ENCODE measurements at places on chromosomes 2 and 18.
A peak's percentile ranks its signal among the peaks of the same experiment; 100 is the strongest.

DNA sequence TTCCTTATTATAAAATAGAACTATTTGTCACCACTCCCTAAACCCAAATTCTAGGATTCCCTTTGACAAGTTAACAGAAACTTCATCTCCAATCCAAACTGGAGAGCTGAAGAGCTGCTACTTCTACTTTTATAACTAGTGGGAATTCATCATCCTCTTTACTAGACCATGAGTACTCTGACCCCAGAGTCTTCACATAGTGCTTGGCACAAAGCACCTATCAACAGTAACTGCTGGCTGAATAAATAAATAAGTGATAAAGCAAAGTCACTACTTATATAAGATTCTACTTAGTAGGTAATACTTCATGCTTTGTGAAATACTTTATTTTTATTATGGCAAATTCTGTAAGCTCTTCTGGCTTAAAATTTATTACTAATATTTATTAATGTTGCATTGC is 49.5 kb downstream of the DARS1 start:
- DNase-seq: no peak

GRCh38 chr2:64906853-64907536 is 82.2 kb upstream of the SLC1A4 start:
- no peak for DNase-seq

DNA sequence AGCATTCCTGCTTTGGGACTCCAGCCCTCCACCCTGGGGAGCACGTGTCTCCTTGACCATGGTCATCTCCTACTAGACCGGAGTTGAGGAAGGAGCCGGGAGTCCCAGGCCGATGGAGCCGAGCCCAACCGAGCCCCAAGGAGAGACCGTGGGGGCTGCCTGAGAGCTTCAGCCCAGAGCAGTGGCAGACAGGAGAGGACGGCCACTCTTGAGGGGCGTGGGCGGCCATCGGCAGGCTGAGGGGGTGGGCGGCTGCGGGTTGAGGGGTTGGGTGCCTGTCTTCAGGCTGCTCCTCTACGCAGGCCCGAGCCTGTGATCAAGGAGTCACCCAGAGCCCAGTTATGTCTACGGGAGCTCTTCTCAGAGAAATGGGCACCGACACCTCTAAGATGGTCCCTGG is 158.7 kb downstream of the PXDN start:
- no peak for DNase-seq

- DNase-seq: peak; percentile 66
Observed at GRCh38 chr2:200613692-200614091, 27.9 kb downstream of the AOX1 start.

DNA sequence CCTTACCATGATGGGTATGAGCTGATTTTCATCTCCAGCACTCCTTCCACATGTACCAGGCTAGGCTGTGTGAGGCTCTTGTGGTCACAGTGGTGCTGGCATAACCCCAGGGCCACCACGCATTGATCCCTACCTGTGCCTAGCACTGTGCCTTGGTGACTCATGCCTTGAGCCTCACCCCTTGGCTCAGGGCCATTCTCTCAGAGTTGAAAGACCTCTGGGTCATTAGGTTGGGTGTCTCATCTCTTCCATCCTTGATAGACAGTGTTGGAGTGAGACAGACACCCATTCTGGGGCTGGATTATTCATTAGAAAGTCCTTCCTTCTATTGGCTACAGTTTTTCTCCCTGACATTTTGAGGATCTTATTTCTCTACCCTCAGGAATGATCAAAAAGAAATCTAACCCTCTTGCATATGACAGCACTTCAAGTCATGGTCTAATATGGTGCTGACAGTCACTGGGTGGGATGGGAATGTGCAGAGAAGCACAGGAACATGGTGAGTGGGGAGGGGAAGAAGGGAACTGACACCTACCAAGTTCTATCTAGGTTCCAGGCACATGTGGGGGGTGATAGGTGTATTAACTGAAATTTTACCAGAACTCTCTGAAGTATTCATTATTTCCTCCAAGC is 41.3 kb downstream of the DYSF start:
- no peak for DNase-seq

GRCh38 chr2:159562248-159562647 is 54.1 kb downstream of the BAZ2B start:
- DNase-seq: no peak

DNA sequence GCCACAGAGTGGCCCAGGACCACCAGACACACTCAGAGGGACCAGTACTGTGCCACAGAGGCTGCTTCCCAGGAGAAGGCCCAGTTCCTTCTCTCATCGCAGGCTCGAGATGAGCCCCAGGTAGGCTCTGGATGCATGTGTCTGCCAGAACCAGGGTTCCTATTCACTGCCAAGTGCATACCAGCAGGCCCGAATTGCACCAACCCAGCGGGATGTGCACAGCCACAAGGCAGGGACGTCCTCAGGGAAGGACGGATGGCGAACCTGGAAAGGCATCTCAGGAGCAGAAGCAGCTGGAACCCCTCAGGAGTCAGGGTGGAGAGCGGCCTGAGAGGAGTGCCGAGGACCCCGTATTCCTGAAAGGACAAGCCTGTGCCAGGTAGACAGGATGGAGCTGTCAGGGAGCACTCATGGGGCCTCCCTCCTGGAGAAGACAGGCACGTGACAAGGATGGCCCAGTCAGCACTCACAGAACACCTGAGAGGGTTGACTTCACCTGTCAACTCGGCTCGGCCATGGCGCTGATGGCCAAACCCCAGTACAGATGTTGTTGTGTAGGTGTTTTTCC is 73.7 kb downstream of the PTGR3 start:
- DNase-seq: peak; percentile 50
